ENCODE measurements at places on chromosomes 13 and 19. TPM values are rescaled to one million over a fixed set of nuclear protein-coding genes. Genes with fewer than 3 reads are reported as not detected.

The DIAPH3 gene
- 0.09 TPM for polyA plus RNA-seq

The MAST3 gene
- 9.0 TPM for polyA plus RNA-seq

The C1QTNF9B gene
- not detected for polyA plus RNA-seq

The KIR2DL4 gene
- not detected for polyA plus RNA-seq

The CACNA1A gene
- polyA plus RNA-seq: not detected

Measured in CD4-positive, CD25-positive, alpha-beta regulatory T cell (primary cell).